HuH-7.5 (cell line): ENCODE measurements at places on chromosomes 7 and 10.
A peak's percentile ranks its signal among the peaks of the same experiment; 100 is the strongest.

GRCh38 chr7:113010377-113010776 is 76.2 kb downstream of the GPR85 start:
- no peak for DNase-seq

GRCh38 chr7:159012353-159013069 is 132.2 kb downstream of the VIPR2 start:
- no peak for DNase-seq

DNA sequence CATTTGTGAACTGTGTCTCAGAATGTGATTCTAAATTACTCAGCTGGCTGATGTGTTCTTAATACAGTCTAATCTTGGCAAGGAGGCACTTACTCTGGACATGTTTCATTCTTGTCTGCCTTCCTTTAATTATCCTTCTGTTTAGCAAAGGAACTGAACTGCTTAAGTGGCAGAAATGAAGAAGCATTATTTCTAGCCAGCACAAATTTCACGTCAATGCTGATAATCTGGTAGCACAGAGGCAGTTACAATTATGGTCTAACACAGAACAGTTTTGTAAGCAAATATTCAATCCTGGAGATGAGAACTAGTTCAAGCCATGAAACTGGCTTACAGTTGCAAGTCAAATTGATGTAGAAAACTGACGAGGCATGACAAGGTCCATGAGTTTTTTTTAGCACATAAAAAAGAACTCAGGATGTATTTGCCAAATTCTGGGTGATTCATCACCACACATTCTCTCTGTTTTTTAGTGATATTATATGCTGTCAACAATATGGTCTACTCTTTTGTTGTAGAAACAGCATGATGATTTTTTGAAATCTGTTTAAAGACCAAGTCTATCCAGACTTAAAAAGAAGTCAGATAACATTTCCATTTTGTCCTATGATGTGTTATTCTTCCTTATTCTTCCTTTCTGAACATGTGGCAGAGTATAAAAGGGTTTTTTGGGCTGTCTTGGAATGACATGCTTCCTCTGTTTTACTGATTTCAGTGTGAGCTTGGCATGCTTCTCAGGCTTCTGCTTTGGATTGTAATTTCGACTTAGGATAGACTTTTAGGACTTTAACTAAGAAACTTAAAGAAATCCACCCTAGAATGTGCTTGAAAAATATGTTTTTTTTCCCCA is 154.8 kb downstream of the DNAJB9 start:
- no peak for DNase-seq

DNA sequence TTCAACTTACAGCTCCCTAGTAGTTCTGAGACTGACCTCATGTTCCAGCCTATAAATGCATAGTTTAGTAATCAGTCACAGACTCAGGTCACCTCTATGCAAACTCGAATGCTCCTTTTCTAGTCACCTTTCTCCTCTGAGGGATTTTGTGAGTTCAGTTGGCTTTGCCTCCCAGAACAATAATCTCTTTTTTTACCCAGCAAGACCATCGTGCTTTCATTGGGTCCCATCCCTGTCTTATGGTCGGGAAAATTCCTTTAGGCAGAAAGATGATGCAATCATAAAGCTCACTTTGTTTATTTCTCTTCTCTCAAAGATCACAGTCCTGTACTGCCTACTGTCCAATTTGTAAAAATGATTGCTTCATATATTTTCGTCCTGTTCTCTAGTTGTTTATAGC is 38.4 kb downstream of the TWIST1 start:
- no peak for DNase-seq

GRCh38 chr10:24418532-24418931 is 209.6 kb downstream of the KIAA1217 start:
- DNase-seq, result no peak

- no peak for DNase-seq
Measured at GRCh38 chr7:101330011-101330484, 8.4 kb upstream of the IFT22 start.

DNA sequence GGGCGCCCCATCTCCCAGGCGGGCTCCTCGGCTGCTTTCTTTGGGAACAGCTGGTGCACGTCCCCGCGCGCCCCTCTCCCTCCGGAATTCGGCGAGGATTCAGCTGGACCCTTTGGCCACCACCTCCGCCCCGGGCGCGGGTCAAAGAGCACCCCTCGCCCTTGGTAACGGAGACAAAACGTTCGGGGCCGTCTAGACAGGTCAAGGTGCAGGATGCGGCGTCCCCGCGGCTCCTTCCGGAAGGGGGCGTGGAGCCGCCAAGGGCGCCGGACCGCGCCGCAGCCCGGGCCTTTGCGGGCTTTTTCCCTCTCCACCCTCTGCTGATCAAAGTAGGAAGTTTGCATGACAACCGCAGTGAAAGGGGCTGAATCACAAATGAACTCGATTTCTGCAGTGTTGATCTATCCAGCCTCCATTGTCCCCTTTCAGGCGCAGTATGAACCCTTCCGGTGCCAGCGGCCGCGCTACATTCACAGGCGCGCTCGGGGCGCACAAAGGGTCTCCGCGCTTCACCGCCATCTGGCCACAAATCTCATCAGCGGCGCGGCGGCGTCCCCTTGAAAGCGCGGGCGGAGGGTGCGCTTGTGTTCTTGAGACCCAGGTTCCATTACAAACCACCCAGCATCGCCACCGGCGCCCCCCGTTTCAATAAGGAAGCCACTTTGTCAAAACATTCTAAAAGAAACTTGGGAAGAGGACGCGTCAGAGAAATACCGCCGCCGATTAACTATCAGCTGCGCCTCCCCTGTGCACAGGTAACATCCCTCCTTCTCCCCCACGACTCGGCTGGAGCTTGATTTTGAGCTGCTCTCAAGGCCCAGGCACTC is 36.4 kb downstream of the CNPY1 start:
- DNase-seq, result no peak

DNA sequence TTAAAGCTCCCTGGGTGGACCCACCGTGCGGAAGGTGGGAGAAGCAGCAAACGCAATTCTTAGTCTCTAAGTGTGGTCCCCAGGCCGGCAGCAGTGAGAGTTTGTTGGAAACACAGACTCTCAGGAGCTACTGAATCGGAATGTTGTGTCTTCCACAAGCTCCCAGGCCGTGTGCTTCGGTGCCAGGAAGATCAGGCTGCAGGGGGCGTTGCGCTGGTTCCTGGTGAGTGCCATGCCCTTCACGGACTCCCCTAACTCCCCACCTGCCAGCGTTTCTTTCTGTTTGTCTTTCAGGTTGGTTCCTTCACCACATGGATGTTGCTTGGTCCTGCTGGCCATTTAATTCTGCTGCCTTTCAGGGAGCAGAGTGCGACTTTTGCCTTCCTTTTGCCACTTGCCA is 91.2 kb upstream of the PITRM1 start:
- no peak for DNase-seq

- DNase-seq, result no peak
Measured at GRCh38 chr7:126843336-126843735, 409.4 kb downstream of the GRM8 start.

GRCh38 chr7:28706584-28706983 is 251.5 kb downstream of the TRIL start:
- no peak for DNase-seq

DNA sequence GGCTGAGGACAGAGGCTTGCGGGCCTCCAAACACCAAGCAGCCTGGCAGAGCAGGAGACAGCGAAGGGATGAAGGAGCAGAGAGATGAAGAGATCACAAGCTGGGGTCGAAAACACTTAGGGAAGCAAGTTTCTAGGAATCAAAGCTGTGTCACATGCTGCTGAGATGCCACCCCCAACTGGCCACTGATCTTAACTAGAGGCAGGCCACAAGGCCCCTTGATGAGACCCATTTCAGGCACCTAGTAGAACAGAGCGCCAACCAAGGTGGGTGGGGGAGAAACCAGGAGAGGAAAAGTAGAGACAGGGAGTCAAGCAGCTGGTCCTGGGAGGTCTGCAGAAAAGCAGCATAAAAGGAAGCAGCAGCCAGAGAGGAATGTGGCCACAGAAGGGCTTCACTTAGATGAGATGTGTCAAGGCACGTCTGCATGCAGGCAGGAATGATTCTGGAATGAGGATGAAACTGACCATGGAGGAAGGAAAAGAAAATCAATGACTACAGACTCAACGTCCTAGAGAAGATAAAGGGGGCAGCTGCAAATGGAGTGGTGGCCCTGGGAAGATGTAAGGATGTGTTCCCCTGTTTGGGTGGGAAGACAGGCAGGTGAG is 85.0 kb upstream of the DDC start:
- no peak for DNase-seq

DNA sequence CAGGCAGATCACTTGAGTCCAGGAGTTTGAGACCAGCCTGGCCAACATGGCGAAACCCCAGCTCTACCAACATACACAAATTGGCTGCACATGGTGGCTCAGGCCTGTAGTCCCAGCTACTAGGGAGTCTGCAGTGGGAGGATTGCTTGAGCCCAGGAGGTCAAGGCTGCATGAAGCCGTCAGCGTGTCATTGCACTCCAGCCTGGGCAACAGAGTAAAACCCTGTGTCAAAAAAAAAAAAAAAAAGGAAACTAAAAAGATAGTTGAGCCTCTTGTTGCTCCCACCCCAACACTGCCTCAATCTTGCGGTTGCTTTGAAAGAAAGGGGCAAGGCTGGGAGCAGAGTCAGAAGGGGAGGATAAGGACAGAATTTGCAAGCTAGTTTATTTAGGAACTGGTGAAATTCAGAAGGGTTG is 69.9 kb downstream of the SYPL1 start:
- DNase-seq, result no peak

DNA sequence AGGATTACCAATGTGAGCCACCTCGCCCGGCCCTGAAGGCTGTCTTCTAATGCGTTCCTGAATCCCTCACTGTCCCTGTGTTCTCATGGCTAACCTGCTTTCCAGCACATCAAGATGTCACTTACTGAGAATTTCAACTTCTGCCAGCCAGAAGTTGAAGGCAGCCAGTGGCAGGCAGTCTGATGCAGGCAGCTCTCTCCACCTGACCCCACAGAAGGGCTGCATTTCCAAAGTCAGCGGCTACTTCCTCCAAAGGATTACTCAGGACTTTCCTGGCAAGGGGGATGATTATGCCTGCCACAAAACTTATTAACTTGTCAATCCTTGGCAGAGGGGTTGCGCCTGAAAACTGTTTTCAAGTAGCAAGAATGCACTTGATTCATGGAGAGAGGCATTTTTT is 1219.4 kb downstream of the TYW1 start:
- no peak for DNase-seq

- peak; percentile 76 for DNase-seq
Measured at GRCh38 chr7:2608921-2609411, 22.8 kb upstream of the TTYH3 start.

GRCh38 chr10:17394854-17395253 is 59.5 kb downstream of the ST8SIA6 start:
- no peak for DNase-seq

GRCh38 chr7:23895666-23896096 is 185.7 kb downstream of the STK31 start:
- no peak for DNase-seq

DNA sequence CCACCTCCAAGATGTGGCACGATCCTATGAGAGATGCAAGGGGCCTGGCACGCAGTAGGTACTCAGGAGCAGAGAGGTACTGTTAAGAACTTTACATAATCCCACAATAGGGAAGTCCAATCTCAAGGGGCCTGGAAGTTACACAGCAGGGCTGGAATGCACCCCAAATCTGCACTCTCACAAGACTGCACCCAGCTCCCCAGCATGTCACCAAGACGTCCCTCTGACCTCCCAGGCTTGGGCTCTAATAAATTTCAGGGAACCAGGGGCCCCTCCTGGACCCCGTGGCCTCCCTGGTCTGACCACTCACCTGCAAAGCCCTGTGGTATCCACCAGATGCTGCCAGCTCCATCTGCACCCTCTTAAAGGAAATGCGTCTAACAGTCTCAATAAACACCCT is 94.9 kb downstream of the OAT start:
- no peak for DNase-seq

- no peak for DNase-seq
Measured at GRCh38 chr7:113892818-113893217, 26.0 kb downstream of the PPP1R3A start.
